ENCODE measurements at places on chromosomes 7 and 10. TPM values are rescaled to one million over a fixed set of nuclear protein-coding genes. Genes with fewer than 3 reads are reported as not detected.

- no peak for DNase-seq
Observed at GRCh38 chr7:90766814-90767564, 170.9 kb downstream of the CDK14 start.

DNA sequence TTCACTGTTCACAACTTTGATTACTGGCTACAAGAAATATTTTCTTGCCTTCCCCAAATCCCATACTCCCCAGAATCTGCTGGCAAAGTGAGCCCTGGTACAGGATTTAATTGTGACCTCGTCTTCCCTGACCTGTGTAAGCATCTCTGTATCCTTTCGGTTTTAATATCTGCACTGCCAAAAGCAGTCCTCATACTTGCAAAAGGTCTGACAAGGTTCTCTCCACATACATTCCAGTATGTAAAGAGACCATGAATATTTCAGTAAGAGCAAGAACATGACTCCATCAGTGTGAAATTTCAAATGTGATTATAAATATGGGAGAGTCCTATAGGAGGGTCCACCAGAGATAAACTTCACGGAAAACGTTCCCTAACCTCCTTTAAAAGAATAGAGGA lies 134.0 kb upstream of the TCF7L2 start:
- no peak for DNase-seq

DNA sequence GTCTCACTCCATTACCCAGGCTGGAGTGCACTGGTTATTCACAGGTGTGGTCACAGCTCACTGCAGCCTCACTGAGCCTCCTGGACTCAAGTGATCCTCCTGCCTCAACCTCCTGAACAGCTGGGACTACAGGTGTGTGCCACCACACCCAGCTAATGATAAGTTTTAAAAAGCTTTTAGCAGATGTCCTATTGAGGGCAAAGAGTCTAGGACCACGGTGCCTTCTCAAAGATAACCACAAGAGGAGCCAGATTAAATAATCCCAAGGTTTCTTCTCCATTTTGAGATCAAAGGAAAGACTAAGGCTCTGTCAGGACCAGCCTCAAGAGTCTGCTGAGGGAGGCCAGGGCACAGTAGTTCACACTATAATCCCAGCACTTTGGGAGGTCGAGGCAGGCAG lies 4.7 kb downstream of the ATP5MF start:
- no peak for DNase-seq

DNA sequence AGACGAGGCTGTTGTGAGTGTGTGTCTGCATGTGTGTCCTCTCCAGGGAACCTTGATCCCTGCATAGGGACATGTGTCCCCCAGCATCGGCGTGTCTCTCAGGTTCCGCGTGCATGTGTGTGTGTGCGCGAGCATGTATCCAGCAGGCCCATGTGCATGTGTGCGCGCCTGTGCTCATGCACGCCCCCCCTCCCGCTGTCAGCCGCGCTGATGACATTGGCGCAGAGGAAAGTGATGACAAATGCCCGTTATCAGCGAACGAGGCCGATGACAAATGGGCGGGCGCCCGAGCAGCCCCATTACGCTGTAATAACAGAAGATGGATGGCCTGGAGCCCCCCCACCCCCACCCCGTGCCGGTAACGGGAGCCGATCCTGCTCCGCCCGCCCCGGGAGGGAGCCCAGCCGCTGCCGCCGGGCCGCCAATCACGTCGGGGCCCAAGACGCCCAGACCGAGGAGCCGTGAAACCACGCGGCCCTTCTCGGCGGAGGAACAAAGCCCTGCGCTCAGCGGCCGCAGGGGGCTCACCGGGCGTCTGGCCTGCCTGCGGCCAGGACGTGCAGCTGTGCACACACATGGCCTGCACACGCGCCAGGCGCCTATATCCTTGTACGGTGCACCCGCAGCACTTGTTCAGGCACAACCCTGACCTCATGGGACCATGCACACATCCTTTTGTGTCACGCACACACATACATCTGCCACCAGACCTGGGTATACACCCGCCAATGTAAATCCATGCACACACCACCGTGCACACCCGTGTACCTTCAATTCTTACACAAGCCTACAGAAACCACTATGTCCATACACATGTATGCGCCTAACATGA lies 21.5 kb downstream of the POLL start:
- no peak for DNase-seq

Gene RADIL
- 1.5 TPM for total RNA-seq

GRCh38 chr7:133300811-133301210 lies 47.9 kb downstream of the EXOC4 start:
- DNase-seq, result no peak

Gene ELMO1
- total RNA-seq, result 11.5 TPM

Gene GIMAP5
- total RNA-seq, result 4.6 TPM

DNA sequence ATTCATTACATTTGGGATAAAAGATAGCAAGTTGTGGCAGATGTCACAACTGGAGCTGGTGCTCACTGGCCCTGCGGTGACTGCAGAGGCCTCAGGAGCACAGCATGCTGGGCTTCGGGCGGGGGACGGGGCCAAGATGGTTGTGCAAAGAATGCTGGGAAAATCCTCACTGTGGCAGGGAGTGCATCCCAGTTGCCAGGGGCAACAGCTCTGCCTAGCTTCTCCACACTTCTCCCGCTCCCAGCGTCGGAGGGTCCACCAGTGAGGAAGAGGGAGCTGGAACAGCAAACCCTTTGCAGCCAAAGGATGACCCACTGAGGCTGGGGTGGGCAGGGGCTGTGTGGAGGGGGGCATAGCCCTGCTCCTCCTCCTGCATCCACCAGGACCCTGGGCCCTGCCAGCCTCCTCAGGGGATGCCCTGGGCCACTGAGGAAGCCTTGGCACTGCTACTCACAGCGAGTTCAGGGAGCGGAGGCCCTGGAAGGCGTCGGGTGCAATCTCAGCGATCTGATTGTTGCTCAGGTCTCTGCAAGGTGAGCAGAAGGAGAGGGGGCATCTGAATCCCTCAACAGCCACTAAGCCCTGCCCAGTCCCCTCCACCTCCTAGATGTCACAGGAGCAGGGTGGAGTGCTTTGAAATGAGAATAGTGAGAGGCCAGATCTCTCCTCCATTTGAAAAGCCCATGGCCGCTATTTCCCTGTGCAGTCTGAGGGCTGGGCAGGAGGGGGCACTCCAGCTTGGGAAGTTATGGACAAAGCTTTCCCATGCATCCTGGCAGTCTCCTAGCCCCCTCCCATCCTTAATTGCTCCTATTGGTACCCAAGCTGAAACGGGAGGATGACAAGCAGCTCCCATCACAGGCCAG lies 126.5 kb downstream of the SLIT1 start:
- DNase-seq, result no peak

GRCh38 chr7:157493017-157493416 lies 156.2 kb downstream of the DNAJB6 start:
- DNase-seq, result no peak

Gene VSTM2A
- total RNA-seq, result not detected

Gene GPRIN2
- total RNA-seq, result 118 TPM

DNA sequence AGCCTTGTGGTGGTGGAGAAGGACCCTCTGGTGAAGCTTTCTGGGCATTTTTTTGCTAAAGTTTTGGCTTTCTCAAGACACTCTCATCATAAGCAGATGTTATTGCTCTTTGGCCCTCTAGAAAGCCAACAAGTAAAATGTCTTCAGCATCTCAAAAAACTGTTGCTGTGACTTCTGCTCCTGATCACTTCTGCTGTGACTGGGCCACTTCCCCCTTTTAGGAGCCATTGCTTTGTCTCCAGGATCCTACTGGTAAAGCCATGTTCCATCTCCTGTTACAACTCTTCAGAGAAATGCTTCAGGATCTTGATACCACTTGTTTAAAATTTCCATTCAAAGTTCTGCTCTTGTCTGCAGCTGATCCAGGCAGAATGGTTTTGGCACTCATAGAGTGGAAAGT lies 10.9 kb downstream of the PARP12 start:
- DNase-seq, result no peak

Gene SEMA3E
- total RNA-seq, result 0.65 TPM

Gene SGCE
- total RNA-seq, result 16.8 TPM

DNA sequence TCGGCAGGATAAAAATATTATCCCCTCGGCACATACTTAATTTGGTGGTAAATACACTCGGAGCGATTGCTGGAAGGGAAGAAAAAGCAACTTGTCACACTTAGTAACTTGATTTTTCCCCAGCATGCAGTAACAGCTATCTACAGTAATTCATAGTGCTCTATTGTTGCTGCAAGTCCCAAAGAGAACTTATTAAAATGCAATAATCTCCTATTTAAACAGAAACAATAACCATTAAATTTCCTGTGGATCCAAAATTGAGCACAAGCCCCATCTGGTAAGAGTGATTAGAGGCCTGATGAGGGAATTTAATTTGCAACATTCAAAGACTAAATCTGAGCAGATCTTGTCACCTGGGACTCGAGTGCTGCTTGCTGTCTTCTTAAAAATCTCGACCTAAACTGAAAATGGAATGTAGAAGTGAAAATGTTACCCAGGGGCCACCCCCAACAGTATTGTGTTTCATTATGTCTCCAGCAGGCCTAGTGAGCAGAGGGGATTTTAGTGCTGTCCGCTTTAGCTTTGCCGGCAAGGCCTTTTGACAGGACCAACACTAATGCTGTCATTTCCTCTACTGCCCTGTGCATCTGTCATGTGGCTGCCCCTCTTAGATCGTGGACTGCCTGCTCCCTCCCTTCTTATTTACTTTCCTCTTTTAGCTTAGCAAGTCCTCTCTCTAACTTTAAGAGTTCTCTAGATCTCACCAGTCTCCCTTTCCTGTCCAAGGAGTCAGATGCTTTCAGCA lies 639.7 kb downstream of the AUTS2 start:
- no peak for DNase-seq

DNA sequence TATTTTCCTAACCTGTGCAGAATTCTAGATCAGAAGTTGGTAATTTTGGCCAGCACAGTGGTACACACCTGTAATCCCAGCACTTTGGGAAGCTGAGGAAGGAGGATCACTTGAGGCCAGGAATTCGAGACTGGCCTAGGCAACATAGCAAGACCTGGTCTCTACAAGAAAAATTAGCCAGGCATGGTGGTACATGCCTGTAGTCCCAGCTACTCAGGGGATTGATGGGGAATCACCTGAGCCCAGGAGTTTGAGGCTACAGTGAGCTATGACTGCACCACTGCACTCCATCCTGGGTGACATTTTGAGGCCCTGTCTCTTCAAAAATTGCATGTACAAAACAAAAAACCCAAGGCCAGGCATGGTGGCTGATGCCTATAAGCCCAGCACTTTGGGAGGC lies 8.6 kb downstream of the PGAM1 start:
- DNase-seq, result no peak

DNA sequence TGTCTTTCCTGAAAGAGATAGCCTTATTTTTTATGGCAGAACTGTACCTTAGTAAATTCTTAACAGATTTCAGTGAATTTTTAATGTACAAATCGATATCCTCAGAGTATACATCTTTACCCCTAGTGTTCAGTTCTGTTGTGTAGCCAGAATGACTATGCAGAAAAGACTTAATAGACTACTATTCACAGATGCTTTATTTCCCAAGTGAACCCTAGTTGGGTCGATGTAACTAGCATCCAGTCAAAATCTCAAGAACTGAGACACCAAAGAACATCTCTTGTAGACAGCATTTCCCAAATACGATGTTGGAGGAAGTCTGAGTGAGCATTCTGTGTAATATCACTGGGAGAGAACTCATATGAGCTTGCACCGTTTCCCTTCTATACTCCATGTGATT lies 1.5 kb downstream of the AKR1C3 start:
- DNase-seq, result no peak

DNA sequence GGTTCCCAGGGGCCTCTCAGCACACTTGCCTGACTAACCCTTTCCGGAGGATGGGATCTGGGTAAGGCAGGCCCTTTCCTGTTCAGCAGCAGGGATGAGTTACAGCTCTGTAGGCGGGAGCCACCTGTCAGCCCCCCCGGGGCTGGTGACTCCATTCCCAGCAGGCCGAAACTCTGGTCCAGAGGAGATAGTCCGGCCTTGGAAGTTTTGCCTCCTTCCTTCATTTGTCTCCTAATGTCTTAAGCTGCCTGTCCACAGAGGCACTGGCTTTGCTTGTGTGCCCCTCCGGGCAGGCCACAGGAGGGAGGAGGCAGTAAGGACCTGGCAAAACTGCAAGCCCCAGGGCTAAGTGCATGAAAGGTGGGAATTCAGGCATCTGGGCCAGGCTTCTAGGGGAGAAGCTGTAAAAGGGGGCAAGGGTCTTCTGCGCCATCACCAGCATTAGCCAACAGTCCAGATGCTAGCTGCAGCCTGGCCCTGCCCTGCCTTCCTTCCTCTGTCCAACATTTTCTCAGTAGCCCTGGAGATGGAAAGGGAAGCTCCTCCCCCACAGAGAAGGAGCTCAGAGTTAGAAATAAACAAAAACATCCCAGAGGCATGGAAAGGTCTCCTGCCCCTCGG lies 1.2 kb downstream of the ADIRF start:
- DNase-seq, result peak; percentile 88

Gene NPFFR1
- total RNA-seq, result 0.22 TPM

GRCh38 chr10:43071865-43072650 lies 4.8 kb upstream of the RET start:
- DNase-seq, result no peak

DNA sequence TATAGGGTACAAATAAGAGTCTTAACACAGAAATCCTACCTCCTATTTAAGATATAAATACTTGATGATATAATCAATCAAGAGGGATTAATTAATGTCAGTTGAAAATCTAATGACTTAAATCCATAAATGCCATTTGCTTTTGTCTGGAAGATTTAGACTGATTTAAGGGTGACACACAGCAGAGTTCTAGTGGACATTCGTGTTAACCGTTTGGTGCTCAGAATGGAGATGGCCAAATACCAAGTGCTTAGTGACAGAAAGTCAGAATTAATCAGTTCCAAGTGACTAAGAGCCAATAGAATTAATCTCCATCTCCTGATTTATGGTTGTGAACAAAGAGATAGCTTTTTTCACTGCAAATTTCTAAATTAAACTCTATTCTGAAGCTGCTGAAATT lies 36.2 kb downstream of the NAMPT start:
- DNase-seq, result no peak

GRCh38 chr10:51804866-51805265 lies 105.5 kb upstream of the CSTF2T start:
- DNase-seq, result no peak

DNA sequence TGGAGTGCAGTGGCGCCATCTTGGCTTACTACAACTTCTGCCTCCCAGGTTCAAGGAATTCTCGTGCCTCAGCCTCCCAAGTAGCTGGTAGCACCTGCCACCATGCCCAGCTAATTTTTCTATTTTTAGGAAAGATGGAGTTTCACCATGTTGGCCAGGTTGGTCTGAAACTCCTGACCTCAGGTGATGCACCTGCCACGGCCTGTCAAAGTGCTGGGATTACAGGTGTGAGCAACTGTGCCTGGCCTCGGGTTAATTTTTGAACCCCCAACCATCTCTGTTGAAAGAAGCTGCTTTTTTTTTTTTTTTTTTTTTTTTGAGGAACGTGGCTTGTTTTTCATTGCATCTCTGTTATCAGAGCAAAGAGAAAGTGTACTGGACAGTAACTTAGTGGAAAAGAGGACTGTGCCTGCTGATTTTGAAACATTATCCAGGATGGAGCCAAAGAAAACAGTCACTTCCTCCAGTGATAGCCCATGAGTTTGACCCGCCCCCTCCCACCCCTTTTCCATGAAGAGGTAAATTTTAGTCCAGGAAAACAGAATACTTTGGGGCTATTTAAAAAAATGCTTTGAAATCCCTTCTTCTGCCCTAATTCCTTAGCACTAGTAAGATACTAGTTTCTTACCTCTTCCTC lies 38.3 kb downstream of the WBP1L start:
- no peak for DNase-seq

GRCh38 chr7:37070471-37070870 lies 346.2 kb upstream of the AOAH start:
- DNase-seq, result no peak

Measured in lower leg skin (tissue), 4 donors.